ENCODE measurements at places on chromosomes 13 and 19.

- no peak for DNase-seq
These were observed 773.8 kb downstream of the GPC5 start for GRCh38 chr13:92172191-92172590.

DNA sequence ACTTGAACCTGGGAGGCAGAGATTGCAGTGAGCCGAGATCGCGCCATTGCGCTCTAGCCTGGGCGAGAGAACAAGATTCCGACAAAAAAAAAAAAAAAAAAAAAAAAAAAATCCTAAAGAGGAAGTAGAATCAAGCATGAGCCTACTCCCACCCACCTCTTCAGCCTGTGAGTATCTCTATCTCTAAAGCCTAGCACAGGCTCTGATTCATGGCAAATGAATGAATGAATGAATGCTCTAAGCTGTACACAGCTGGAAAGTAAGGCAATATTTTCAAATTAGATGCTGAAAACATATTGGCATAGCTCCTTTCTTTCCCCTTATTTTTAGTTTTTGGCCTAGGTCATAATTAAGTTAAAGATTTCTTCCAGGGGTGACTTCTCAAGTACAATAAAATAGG is 35.7 kb upstream of the FAM216B start:
- DNase-seq = no peak

- DNase-seq = no peak
These were observed 616 bp downstream of the CDX2 start for GRCh38 chr13:27968316-27969081.

DNA sequence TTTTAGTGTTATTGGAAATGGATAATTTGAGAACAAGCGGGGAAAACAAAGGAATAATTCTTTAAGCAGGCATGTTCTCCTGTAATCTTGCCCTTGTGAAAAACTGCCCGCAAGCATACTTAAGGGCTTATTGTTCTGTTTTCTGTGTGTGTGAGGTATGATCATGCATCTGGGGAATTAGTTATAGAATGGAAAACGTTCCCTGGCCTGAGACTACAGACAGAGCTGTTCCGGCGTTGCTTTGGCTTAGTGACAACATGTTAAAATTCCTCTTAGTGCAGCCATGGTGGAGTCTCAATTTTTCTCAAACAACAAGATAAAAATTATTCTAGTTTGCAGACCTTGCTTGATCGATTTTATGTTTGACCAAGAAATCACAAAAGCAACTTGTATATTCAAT is 560.2 kb upstream of the SPRY2 start:
- DNase-seq = no peak

DNA sequence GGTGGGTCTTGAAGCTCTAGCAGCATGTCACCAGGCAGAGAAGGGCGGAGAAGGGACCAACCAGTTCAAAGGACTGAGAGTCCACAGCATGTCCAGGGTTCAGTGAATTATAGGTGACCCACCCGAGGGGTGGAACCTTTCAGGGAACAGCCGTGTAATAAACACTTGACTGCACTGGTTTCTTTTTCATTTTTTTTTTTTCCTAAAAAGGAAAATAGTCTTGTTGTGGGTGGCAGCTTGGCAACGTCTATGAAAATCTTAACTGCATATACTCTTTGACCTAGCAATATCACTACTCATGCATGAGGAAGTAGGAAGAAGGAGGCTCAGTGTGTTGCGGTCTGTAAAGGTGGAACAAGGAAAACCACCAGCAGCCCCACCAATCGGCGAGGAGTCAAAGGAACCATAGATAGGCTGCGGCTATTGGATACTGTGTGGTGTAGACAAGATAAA is 13.0 kb upstream of the MYH14 start:
- DNase-seq = no peak

- DNase-seq = no peak
These were observed 198.7 kb upstream of the SERP2 start for GRCh38 chr13:44174769-44175425.

- DNase-seq = no peak
These were observed 204.9 kb downstream of the ZIC5 start for GRCh38 chr13:99766641-99767045.

DNA sequence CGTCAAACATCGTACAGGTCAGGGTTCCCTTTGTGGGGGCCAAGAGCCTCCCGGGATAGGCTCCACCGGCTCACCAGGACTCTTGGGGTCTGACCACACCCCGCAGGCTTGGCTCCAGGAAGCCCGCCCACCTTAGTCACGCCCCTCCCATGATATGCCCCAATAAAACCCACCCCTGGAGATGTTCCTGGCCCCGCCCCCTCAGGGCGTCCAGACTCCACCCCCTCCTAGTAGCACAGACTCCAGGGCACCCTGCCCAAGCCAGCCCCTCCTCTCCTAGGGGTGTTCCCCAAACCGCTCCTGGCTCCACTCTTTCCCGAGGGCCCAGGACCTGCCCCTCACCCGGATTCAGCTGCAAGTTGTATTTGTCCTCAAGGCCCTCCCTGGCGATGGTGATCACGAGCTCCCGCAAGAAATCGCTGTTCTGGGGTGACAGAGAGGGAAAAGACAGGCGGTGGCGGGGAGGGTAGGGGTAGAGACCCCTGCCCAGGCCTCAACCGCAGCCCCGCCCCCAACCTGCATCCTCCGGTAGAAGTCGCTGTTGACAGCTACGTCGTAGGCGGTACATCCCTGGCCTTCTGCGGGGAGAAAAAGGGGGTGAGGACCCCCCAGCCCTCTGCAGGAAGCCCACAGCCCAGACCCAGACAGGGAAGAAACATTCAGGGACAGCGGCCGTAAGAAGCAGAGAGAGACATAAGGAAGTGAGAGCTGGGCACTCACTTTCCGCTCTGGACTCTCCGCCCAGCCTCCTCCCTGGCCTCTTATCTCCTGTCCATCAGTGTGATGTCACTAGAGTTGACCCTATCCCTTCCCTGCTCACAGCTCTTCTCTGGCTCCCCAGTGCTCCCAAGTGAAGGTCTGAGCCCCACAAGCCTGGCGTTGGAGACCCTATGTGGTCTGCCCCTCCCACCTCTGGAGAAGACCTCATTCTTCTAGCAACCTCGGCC is 3.9 kb downstream of the PIH1D1 start:
- no peak for DNase-seq

DNA sequence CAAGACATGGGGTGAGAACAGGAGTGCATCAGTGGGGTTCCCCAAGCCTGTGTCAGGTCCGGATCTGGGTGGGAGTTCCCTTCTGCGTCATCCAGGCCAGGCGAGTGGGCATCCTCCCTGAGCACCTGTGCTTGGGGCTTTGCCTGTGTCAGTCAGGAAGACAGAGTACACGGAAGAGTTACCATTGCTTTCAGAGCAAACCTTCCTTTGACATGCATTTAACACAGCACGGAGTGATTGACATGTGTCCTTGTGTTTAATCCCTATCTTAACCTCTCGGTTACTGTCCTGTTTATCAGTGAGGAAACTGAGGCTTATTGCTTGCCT is 47.6 kb downstream of the CAPN12 start:
- no peak for DNase-seq

- no peak for DNase-seq
These were observed 55.2 kb downstream of the VWA8 start for GRCh38 chr13:41905600-41906254.

DNA sequence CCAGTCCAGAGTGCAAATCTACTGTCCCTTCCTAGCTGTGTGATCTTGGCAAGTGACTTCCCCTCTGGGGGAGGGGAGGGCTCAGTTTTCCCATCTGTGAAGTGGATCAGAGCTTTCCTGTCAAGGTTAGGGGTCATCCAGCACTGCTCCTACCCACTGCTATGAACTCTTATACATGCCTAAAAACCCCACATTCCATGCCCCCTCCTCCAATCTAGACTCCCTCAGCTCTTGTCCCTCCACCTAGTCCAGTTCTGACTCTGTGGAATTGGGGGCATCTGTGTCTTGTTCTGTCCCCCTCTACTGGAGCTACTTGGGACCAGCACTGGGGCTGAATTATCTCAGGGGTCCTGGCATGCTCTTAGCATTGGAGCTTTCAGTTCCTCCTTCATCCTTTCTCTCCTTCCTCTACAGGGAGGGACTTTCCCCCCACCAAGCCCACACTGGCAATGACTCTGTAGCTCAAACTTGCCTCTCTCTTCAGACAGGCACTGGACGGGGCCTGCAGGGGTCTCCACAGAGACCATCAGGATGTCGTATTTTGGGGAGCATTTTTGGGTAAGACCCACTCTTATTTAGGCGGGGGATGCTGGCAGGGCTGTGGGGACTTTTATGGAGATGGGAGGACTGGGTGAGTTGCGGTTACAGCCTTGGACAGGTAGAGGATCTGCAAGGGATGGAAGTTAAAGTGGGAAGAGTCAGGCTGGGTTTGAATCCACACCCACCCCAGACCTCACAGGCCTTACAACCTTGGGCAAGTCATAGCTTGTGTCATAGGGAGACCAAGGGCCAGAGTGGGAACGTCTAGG is 3.6 kb downstream of the FCHO1 start:
- no peak for DNase-seq

- no peak for DNase-seq
These were observed 62.1 kb upstream of the ZNF536 start for GRCh38 chr19:30309905-30310601.

- DNase-seq = no peak
These were observed 3.1 kb upstream of the NEK3 start for GRCh38 chr13:52162279-52163101.

GRCh38 chr13:94154367-94154766 is 325.1 kb downstream of the DCT start:
- peak; percentile 16 for DNase-seq

GRCh38 chr19:19342086-19343015 is 21.7 kb downstream of the MAU2 start:
- no peak for DNase-seq

GRCh38 chr19:31391518-31391917 is 42.3 kb upstream of the TSHZ3 start:
- no peak for DNase-seq

- DNase-seq = no peak
These were observed 92.9 kb downstream of the GNG7 start for GRCh38 chr19:2609389-2610116.

GRCh38 chr13:114067381-114067885 is 65.0 kb downstream of the RASA3 start:
- no peak for DNase-seq

DNA sequence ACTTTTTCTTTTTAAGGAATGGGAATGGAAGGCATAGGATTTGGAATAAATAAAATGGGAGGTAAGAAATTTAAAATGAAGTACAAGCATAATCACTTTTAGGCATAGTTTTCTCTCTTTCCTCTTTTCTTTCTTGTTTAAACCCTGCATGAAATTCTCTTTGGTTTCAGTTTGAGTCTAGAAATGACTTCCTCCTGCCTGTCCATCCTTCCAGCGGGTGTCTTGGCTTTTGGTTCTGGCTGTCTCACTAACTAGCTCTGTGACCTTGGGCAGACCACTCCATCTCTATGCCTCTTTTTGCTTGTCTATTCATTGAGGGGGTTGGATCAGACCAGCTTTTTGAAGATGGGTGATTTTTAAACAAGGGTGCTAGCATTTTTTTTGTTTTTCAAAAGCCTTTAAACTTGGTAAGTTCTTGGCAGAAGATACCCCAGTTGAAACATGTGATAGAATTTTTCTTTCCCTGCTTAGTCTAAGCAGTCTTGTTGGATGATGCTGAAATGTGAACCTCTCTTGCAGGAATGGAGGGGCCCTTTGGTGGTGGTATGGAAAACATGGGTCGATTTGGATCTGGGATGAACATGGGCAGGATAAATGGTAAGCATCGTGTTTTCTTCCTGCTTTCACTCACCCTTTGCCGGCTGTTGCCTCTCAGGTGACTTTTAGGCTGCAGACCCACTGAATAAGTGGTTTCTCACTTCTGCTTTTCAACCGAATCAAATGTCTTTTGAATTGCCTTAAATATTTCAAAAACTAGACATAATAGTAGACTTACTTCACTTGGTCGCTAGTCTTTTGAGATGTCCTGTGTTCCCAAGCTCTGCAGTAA is 28.6 kb downstream of the PRAM1 start:
- no peak for DNase-seq

DNA sequence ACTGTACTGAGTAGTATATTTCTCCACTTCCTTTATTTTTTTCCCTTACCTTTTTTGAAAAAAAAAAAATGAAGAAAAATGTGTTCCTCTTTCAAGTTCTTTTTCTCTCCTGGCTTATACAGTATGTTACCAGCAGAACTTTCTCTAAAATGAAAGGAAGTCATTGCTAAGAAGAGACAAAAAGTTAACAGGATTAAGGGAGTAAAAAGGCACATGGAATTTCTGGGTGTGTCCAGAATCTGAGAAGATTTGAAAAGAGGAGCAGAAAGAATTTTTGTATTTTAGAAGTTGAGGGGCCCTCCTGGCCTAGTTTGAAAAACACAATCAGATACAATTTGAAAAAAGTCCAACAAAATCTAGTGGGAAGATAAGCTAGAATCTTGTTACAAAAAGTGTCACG is 21.0 kb upstream of the TRIM13 start:
- no peak for DNase-seq

DNA sequence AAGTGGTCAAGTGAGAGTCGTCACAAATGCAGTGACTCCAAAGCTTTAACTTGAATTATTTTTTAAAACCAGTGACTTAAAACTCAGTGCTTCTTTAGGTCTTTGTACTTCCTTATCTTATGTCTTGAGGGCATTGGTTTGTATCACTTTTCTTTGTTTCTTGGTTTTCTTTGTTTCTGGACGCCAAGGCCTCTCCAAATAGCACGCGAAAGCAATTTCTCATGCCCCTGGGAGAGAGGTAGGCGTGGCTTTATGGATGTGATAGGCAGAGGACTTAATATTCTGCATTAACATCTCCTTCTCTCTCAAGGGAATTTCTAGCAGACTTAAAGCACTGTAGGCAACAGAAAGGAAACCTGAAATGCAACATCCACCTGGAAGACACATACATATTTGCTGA is 20.6 kb downstream of the UBE2L5 start:
- DNase-seq = no peak

DNA sequence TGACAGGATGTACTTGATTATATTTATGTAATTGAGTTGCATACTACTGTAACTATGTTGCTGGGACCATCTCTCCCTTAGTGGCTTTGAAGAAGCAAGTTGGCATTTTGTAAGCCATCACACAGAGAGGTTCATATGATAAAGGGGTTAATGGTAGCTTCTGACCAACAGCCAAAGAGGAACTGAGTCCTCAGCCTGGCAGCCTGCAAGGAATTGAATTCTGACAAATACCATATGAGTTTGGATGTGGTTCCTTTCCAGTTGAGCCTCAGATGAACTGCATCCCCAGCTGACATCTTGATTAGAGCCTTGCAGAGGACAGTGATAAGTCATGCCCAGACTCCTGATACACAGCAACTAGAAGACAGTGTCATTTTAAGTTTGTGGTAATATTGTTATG is 8.6 kb upstream of the MYCBP2 start:
- no peak for DNase-seq

GRCh38 chr19:7869453-7869909 is 4.7 kb downstream of the PRR36 start:
- no peak for DNase-seq

DNA sequence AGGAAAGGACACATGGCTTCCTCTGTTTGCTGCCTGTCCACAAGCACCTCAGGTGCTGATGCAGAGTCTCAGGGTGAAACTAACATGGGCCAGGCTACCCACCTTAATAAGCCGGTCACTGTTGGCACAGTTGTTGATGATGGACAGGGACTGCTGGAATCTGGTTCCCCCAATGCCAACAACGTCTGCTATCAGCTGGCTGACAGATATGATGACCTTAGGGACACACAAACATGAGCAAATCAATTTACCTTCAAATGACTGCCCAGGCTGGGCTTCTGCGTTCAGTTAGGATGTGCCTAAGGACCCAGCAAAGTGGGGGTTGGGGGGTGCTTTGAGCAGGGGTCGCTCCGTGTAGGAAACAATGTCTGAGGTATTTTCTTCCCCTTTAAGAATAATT is 77.1 kb upstream of the SLC15A1 start:
- DNase-seq = no peak

Measured in putamen (tissue), 1 donor.